Activated CD4-positive, alpha-beta T cell treated with anti-CD3 and anti-CD28 coated beads for 36 hours (primary cell): ENCODE measurements at places on chromosomes 7 and 10. TPM values are rescaled to one million over a fixed set of nuclear protein-coding genes. Genes with fewer than 3 reads are reported as not detected.

NPFFR1 gene
- not detected for total RNA-seq

MNX1 gene
- not detected for total RNA-seq

SYNPO2L gene
- total RNA-seq = not detected

AKR1C8 gene
- not detected for total RNA-seq

GRCh38 chr10:8301333-8301732 lies 246.8 kb downstream of the GATA3 start:
- H3K27ac ChIP-seq = no peak overlapping the region
- H3K4me3 ChIP-seq = no peak overlapping the region
- H3K4me1 ChIP-seq = peaks cover 3% of the 10 kb centered on the region
- DNase-seq = no peak
- H3K27me3 ChIP-seq = no peaks in the 10 kb centered on the region

- H3K4me1 ChIP-seq = no peaks in the 10 kb centered on the region
- H3K36me3 ChIP-seq = peaks cover 3% of the 10 kb centered on the region
- DNase-seq = no peak
- peaks cover 8% of the 10 kb centered on the region for H3K27me3 ChIP-seq
Observed at GRCh38 chr7:156509216-156509615, 131.4 kb upstream of the RNF32 start.

GRCh38 chr10:121596689-121597503 lies 1.3 kb downstream of the FGFR2 start:
- H3K27ac ChIP-seq = no peak overlapping the region
- H3K4me3 ChIP-seq = no peak overlapping the region
- H3K27me3 ChIP-seq = peaks cover 54% of the 10 kb centered on the region
- DNase-seq = no peak
- peaks cover 7% of the 10 kb centered on the region for H3K4me1 ChIP-seq

DNA sequence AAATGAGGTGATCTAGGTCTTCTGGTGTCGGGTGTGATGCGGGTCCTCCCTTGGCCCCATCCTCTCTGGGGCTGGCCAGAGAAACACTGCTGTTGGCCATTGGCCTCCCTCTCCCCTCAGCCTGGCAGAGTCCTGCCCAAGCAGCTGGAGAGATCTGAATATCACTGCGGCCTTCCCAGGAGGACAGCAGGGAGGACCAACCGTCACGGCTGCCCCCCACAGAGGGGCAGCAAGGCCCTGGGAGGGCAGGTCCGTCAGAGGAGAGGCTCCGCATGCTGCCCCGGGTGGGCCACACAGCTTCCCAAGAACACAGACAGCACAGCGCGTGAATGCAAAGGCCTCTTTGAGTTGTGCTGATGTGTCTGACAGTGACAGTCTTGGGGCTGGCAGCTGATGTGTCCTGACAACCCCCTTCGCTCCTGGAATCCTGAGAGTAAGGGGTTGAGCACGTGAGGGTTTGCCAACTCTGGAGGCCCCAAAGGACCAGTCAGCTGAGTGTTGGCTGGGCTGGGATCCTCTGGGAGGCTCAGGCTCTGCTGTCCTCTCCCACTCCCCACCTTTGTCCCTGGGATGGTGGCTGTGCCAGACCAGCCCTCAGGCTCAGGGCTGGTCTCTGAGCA lies 132.5 kb upstream of the UNC5B start:
- no peaks in the 10 kb centered on the region for H3K27me3 ChIP-seq
- no peaks in the 10 kb centered on the region for H3K4me1 ChIP-seq
- DNase-seq = no peak
- no peaks in the 10 kb centered on the region for H3K36me3 ChIP-seq

DNA sequence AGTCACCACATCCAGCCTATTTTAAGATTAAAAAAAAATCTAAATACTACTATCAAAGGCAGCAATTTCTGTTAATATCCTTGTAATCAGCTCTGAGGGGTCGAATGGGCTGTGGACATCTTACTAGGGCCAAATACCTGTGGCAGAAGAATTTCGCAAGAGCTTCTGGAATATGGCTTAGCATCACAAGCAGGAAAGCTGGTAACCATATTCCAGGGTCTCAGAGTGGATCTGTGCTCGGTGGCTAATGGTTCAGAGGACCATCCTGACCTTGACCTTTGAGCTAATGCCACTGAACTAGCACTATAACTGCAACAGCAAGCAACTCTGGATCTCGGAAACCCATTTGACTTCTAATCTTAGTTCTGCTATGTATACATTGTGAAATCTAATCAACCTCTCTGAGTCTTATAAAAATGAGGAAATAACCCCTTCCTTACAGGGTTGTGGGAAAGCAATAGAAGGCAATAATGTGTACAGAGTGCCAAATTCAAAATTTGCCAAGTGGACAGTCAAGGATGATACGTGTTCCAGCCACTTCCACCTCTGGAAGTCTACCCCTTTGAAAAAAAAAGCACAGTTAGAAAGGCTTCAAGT lies 65.5 kb downstream of the CYP26A1 start:
- peaks cover 11% of the 10 kb centered on the region for H3K27me3 ChIP-seq
- no peak for DNase-seq
- H3K4me1 ChIP-seq = no peaks in the 10 kb centered on the region
- H3K27ac ChIP-seq = no peak overlapping the region
- H3K4me3 ChIP-seq = no peak overlapping the region

DNA sequence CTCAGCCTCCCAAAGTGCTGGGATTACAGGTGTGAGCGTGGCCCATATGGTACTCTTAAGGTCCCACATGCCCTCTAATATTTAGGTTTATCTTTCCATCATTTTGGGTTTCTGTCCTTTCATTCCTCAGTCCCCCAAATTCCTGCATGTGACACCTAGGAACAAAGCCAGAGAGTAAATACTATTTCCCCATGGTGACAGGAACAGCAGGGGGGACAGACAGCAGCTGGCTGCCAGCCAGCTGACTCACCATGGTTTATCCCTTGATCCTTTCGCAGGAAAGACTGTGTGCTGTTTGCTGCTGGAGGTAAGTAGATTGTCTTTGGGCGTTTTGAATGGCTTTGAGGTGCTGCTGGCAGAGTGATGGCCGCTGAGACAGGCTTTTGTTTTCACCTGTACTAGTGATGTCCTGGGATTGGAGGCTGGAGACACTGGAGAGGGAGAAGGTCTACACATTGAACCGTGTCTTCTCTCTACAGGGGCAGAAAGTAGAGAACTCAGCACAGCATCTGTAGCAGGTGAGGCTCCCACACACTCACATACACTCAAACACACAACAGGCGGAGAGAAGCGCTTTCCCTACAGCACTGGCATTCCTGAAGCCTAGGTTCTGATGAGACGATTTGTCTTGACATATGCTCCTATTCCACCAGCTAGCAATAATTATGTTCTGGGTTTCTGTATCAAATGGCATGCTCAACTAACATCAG lies 83.7 kb upstream of the EFCAB10 start:
- H3K27me3 ChIP-seq = no peaks in the 10 kb centered on the region
- no peak overlapping the region for H3K4me3 ChIP-seq
- H3K4me1 ChIP-seq = peaks cover 5% of the 10 kb centered on the region
- H3K27ac ChIP-seq = no peak overlapping the region
- H3K36me3 ChIP-seq = peaks cover 25% of the 10 kb centered on the region

GSTO2 gene
- 2.1 TPM for total RNA-seq

GRCh38 chr10:86545101-86545500 lies 23.5 kb upstream of the WAPL start:
- H3K4me1 ChIP-seq = peaks cover under 1% of the 10 kb centered on the region
- H3K27ac ChIP-seq = no peak overlapping the region
- H3K4me3 ChIP-seq = no peak overlapping the region
- H3K36me3 ChIP-seq = no peaks in the 10 kb centered on the region
- no peak for DNase-seq
- no peaks in the 10 kb centered on the region for H3K27me3 ChIP-seq

DNA sequence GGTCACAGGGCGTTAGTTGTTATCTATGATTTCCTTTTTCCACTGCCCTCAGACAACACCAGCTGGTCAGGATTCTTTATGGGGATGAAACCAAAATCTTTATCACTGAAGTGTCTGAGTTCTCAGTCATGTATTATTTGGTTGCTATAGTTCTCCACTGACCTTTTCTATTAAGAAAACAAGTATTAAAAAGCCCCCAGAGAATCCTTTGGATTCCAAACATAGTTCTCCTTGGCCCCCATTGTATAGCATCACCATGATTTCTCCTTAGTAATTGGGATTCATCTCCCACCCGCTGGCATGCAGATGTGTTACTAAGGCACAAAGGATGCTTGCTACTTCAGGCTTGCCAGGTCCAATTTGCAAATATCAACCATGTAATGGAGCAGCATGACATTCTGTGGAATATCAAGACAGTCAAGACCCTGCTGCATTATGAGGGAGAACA lies 94.3 kb downstream of the IQUB start:
- H3K4me3 ChIP-seq = no peak overlapping the region
- no peaks in the 10 kb centered on the region for H3K4me1 ChIP-seq
- H3K27me3 ChIP-seq = no peaks in the 10 kb centered on the region

GRCh38 chr7:150335108-150335773 lies 6.2 kb downstream of the RARRES2 start:
- peaks cover 12% of the 10 kb centered on the region for H3K36me3 ChIP-seq
- H3K4me3 ChIP-seq = no peak overlapping the region
- H3K27ac ChIP-seq = no peak overlapping the region

DNA sequence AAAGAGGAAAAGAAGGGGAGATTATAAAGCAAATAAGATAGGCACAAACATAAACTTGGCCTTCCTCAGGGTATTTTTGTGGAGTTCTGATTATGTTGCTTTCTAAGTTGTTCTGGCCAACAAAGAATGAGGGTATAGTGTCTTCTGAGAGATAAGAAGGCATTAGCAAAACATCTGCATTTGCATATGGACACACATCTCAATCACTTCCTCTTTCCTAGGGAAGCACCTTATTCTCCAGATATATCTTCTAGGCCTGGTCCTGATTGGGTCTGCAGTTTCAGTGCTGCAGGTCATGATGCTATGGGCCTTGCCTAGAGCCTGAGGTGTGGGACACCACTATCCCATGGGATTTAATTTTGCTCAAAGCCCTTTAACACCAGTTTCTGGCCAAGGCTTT lies 308.8 kb upstream of the PHYHIPL start:
- H3K4me1 ChIP-seq = no peaks in the 10 kb centered on the region
- DNase-seq = no peak
- no peaks in the 10 kb centered on the region for H3K36me3 ChIP-seq
- no peaks in the 10 kb centered on the region for H3K27me3 ChIP-seq
- H3K4me3 ChIP-seq = no peak overlapping the region

MUC12 gene
- 0.34 TPM for total RNA-seq

- peaks cover 37% of the 10 kb centered on the region for H3K36me3 ChIP-seq
- peaks cover 26% of the 10 kb centered on the region for H3K4me1 ChIP-seq
- DNase-seq = no peak
- H3K27me3 ChIP-seq = no peaks in the 10 kb centered on the region
- peak overlapping the region; percentile 82 for H3K4me3 ChIP-seq
Observed at GRCh38 chr10:125720002-125720382, 483 bp downstream of the EDRF1 start.

TNS3 gene
- total RNA-seq = 0.11 TPM

GRCh38 chr10:111968647-111969046 lies 214.9 kb downstream of the GPAM start:
- H3K27me3 ChIP-seq = peaks cover 2% of the 10 kb centered on the region
- no peaks in the 10 kb centered on the region for H3K36me3 ChIP-seq
- no peak overlapping the region for H3K27ac ChIP-seq
- DNase-seq = no peak
- H3K4me1 ChIP-seq = no peaks in the 10 kb centered on the region

- no peak for DNase-seq
- H3K27ac ChIP-seq = no peak overlapping the region
- H3K4me3 ChIP-seq = no peak overlapping the region
- H3K36me3 ChIP-seq = no peaks in the 10 kb centered on the region
Observed at GRCh38 chr7:95684037-95684436, 87.7 kb upstream of the PDK4 start.

DNA sequence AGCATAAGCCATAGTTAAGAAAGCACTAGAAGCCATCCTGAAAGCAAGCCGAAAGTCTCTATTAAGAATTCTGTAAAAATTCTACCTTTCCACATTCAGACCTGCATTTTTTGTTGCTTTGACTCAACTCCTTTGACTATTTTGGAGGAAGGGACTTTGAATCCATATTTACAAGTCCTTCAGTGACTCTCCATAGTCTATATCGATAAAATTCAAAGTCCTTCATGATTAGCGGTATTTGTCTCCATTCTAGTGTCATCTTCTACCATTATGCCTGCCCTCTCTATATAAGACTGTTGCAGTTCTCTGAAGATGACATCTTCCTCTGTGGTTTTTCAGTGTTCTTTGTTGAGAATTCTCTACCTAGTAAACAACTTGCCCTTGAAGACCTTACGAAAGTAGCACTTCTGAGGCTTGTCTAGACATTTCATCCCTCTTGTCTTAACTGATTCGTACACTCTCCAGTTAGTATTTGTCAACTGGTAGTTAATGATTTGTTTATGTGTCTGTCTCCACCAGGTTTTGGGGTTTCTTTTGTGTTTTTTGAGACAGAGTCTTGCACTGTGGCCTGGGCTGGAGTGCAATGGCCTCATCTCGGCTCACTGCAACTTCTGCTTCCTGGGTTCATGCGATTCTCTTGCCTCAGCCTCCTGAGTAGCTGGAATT lies 1.7 kb downstream of the CCSER2 start:
- peak overlapping the region; percentile 98 for H3K27ac ChIP-seq
- DNase-seq = peak; percentile 34
- peaks cover 42% of the 10 kb centered on the region for H3K4me1 ChIP-seq

DNA sequence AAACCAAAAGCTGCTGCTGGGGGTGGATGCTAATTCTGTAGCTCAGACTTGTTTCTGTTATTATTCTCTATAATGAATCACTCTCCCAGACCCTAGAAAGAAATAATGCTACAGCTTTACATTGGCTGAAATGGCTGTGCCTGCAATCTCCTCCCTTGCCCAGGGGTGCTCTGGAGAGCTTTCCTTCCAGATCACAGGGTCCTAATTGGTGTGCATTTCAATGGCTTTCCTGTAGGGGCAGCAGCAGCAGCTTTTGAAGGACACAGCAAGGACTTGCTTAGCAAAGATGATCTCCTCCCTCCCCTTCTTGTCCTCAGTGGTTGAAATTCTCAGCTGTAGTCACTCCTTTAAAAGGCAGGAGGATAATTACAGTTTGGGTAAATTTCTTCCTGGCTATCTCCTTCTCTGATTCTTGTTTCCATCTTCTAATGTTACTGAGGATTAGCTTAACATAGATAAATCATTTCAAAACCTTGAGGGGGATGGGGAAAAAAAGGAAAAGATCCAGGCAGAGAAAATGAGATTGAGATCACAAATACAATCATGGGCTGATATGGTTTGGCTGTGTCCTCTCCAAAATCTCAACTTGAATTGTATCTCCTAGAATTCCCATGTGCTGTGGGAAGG lies 120.2 kb upstream of the CTTNBP2 start:
- no peaks in the 10 kb centered on the region for H3K36me3 ChIP-seq
- peak; percentile 25 for DNase-seq
- peaks cover 2% of the 10 kb centered on the region for H3K27me3 ChIP-seq
- no peak overlapping the region for H3K4me3 ChIP-seq
- no peak overlapping the region for H3K27ac ChIP-seq
- H3K4me1 ChIP-seq = no peaks in the 10 kb centered on the region

SRRM3 gene
- total RNA-seq = 0.09 TPM
